ENCODE measurements at places on chromosomes 16 and 17.

DNA sequence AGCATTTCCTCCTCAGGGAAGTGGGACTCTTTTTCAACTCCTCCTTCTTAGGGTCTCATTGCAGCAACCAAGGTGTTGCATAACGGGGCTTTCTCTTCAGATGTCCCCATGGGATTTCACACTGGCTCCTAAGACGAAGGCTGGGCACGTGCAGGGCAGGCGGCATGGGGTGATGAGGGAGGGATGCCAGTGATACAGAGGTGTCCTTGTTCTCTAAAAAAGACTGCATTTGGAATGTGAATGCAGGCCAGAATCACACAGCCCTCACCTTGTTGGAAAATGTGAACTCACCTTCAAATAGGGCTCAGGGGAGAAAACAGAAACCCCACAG lies 105.6 kb downstream of the XYLT1 start:
- no peak for DNase-seq

GRCh38 chr16:53952215-53953208 lies 248.6 kb downstream of the FTO start:
- no peak for DNase-seq

DNA sequence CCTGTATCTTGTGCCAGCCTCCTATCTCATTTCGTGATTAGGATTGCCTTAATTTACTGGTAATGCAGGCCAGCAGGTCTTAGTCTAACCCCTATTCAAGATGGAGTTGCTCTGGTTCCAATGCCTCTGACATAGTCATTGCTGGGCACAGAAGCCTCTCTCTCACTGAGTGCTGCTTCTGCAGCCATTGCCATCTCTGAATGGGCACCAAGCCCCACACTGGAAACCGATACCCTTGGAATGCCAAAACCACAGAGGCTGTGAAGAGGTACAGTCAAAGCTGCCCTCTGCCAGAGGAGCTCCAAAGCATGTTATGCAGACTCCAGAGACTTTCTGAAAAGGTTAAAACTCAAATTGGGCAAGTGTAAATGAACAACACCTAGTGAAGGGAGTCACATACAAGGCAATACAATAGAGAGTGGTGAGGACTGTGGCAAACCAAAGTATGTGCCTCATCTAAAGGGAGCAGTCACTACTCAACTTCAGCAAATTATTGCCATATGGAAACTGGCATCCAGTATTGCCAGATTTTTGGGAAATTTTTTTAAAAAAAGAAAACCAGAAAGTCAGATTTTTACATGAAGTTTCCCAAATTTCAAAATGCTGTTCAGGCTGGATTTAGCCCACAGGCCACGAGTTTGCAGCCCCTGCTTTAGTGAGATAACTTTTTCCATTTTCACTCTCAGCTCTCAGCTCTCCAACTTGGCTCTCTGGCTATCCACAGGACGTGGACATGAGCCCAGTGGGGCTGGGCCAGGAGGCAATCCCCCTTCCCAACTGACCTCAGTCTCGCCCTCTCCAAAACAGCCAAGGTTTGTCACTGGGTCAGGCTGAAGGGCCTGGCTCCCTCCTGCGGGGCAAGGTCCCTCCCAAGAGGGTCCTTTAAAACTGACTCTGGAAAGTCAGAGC lies 2.1 kb upstream of the MMP2 start:
- DNase-seq = no peak

- DNase-seq = no peak
Measured at GRCh38 chr17:63681530-63681929, 18.4 kb downstream of the LIMD2 start.

DNA sequence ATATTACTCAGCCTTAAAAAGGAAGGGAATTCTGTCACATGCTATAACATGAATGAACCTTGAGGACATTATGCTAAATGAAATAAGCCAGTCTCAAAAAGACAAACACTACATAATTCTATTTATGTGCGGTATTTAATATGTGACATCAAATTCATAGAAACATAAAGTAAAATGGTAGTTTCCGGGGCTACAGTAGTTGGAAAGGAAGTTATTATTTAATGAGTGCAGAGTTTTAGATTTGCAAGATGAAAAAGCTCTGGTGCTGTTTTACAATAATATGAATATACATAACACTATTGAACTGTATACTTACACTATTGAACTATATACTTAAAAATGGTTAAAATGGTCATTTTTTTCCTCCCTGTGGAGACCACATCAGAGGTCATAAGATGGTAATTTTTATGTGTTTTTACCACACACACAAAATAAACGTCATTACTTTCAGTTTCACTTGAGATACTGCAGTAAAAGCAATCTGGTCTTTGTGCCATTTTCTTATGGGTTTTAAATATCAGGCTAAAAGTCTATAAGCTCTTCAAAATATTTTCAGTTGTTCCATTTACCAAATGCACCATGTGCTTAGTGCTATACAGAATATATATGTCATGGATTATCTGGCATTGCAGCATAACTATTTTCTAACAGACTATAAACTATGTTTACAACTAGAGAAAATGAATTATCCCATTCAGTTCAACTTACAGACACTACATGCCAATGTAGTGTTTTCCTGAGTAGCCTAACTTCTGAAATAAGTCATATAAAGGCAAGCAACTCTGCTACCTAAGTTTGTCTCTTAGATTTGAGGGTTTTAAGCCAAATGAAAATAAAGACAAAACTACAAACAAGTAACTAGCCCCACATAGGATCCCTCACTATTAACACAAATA lies 90.9 kb downstream of the SPAG9 start:
- DNase-seq = no peak

GRCh38 chr17:72510351-72511016 lies 389.7 kb downstream of the SOX9 start:
- DNase-seq = no peak

GRCh38 chr17:58277802-58278595 lies 2.7 kb downstream of the MPO start:
- no peak for DNase-seq

DNA sequence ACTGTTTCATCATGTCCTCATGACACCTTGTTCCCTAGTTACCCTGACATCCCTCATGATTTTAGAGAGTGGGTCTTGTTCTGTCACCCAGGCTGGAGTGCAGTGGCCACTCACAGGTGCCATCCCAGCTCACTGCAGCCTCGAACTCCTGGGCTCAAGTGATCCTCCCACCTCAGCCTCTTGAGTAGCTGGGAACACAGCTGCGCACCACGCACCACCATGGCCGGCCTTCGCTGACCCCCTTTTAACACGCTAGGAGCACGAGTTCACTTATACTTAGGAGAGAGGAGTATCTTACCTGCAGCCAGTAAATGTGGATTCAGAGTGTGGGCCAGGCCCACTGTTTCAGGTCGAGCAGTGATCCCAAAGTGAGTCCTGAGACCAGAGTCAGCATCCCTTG lies 21.4 kb downstream of the NT5M start:
- DNase-seq = no peak

DNA sequence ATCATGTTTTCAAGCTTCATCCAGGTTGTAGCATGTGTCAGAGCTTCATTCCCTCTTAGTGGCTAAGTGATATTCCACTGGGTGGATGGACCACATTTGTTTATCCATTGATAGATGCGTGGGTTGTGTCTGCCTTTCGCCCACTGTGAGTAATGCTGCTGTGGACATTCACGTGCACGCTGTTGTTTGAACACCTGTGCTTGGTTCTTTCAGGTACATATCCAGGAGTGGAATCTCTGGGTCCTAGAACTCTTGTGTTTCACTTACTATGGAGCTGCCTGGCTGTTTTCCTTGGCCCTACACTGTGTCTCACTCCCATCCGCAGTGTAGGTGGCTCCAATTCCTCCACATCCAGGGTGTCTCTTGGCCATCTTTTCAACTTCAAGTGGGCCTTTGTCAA lies 224.2 kb downstream of the C16orf95 start:
- DNase-seq = no peak

DNA sequence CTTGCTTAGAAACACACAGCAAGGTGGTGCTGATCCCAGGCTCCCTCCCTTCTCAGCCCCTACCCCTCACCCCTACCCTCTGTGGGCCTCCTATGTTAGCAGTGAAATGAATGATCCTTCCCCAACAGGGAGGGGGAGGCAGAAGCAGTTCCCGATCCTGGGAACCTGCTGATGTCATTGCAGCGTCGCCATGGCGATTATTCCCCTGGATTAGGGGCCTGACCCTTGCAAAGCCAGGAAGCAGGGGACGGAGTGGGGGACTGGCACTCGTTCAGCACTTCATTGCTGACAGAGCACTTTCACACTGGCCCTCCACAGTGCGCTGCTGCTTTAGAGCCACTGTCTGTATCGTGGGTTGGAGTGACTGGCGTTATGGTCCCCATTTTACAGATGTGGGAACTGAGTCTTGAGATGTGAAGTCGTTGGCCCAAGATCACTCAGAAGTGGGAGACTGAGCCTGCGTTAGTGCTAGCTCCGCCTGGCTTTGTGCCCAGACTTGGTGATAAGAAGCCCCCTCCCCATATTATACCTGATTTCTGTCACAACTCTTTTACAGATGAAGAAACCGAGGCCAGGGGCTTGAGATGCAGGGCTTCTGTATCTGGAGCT lies 26.6 kb downstream of the LASP1 start:
- DNase-seq = no peak

GRCh38 chr17:44558334-44558709 lies 1.0 kb downstream of the FZD2 start:
- DNase-seq = no peak

GRCh38 chr17:7285679-7286078 lies 4.2 kb downstream of the SLC2A4 start:
- DNase-seq = no peak

- DNase-seq = no peak
Measured at GRCh38 chr16:77190190-77190477, 856 bp upstream of the MON1B start.

All from cortex of kidney (tissue), 1 donor.